T-helper 2 cell (primary cell): ENCODE measurements at places on chromosomes 2 and 18.

GRCh38 chr2:223601932-223602666 lies at the start of gene SCG2:
Gene SCG2 (minus strand): TSS chr2:223602361. CDS start chr2:223599282, 3,079 bp downstream.
- no peak for DNase-seq

- no peak for DNase-seq
Observed at GRCh38 chr2:158034198-158034866, 67.3 kb upstream of the UPP2 start.

DNA sequence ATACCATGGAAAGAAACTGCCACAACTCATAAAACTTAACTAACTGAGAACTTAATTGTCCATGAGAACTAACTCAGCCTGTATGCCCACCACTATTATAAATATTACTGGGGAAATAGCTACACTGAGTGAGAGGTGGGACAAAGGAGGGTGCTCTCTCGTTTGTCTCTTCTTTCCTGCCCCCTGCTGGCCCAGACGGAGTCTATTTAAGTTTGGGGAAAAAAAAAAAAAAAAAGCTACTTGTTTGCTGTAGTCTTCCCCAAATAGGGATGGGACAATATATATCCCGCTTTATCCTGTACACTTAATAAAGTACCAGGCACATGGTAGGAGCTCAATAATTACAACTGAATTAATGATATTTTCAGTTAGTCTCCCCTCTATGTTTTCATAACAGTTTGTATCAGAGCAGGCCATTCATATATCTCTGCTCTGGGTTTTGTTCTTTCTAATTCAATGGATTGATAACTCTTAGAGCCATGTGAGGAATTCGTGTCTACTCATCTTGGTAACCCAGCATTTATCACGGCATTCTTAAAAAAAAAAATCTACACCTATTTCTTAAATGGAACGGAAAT lies 647.6 kb upstream of the PKDCC start:
- DNase-seq = no peak

DNA sequence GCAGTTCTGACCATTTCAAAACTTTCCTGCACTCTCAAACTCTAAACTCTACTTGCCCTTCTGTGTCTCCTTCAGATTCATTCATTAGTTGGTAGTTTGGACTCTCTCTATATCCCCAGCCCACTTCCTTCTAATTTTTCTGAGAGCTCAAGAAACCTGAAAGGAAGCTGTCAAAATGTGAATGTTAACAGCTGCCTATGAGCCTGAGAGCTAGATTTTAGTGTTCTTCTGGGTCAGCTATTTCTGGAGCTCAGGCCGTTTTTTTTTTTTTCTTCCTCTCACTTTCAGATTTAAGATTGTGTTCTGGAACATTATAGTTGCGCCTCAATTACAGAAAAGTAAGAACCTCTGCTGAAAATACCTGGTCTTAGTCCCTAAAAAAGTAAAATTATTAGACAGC lies 73.1 kb downstream of the RTN4 start:
- no peak for DNase-seq

GRCh38 chr2:177708660-177709444 lies 316.3 kb downstream of the AGPS start:
- DNase-seq = no peak

DNA sequence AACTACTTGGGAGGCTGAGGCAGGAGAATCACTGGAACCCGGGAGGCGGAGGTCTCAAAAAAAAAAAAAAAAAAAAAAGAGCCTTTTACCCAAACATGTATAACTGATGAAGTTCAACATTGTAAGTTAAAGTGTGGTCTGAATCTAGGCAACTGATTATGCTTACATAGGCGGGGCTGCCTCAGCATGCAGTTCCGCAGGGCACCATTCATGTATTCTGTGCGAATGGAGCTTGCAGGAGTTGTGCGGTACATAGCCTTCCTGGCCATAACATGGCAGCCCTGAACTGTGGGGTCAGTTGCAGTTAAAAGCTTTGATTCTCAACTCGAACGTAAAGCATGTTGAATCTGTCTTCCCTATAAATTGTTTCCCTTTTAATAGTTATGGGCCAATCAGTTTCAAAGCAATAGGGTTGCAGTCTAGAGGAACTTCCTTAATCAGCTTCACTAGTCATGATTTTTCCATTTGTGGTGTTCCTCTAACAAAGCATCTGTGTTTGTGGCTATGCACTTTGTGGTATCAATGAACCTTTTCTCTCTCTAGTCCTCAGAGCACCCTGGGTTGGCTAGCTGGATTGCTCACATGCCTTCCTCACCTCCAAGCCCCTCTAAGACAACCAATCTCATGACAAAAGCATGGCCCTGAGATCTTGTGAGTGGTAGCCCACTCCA lies 30.6 kb upstream of the CEP68 start:
- DNase-seq = no peak

DNA sequence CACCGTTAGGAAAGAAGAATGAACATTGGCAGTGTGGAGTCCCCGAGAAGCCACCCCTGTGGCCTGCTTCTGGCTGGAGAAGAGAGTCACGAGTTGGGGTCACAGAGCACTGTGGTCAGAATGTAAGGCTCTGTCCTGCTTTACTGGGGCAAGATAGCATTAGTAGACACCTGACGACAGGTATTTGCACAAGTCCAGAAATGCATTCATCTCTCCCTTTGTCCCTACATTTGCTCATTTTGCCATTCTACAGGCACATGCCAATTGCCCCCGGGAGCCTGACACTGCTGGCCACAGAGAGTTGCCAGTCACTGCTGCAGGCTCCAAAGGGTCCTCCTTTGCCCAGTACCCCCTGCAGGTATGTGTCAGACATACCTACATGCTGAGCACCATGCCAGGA lies 133.3 kb downstream of the SMAD2 start:
- no peak for DNase-seq

DNA sequence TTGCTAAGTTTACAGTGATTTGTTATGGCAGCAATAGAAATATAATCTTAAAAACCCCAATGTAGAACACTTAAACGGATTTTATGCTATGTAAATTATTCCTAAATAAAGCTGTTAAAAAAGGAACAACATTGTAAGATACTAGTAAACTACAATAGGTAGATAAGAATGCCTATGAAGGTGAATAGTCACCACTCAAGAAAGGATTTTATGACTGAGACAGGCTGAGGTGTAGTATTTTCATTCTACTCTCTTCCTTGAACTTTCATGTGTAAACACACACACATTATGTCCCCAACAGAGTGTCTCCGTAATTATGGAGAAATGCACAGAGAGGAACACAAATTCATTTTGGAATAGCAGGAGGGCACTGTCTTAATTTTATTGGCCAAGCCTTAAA lies 183.9 kb upstream of the ST6GAL2 start:
- DNase-seq = no peak

DNA sequence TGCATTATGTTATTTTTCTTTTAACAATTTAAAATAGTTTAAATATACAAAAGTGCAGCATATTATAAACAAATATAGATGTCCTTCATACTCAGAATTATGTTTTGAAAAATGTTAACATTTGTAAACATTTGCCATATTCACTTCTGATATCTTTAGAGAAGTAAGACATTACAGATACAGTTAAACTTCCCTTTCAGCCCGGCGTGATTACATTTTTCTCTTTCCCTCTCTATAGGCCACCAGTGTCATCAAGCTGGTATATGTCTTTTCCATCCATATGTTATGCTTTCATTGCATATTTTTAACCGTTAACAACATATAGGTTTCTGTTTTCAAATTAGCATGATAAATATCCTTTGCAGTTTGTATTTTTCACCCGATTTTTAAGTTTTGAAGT lies 27.1 kb downstream of the TTC39C start:
- no peak for DNase-seq

DNA sequence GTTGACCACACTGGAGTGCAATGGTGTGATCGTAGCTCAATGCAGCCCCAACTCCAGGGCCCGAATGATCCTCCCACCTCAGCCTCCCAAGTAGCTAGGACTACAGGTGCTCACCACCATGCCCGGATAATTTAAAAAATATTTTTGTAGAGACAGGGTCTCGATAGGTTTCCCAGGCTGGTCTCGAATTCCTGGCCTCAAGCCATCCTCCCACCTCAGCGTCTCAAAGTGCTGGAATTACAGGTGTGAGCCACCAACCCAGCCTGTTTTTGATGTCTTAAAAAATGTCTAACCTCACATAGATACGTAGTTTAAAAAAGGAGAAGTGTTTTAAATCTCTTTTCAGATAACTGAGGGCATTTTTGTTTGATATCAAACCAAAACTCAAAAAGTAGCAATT lies 37.6 kb downstream of the IMPA2 start:
- DNase-seq = no peak

DNA sequence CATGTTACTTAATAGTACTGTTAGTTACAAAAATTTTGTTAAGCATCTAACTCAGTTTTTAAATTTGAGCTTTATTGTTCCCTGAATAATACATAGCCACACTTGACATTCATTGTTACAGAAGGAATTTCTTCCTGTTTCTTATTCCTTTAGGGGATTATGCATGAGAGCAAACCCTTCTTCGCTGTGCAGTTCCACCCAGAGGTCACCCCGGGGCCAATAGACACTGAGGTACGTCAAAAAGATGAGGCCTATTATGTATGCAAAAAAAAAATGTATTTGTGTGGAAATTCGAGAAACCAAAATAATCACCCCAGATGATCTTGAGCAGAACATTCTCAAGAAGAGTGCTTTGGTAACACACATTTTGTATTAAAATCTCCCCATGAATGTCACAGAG lies 36.3 kb downstream of the CPS1 start:
- DNase-seq = no peak

GRCh38 chr2:166293984-166294383 lies 81.8 kb downstream of the SCN9A start:
- DNase-seq = no peak

DNA sequence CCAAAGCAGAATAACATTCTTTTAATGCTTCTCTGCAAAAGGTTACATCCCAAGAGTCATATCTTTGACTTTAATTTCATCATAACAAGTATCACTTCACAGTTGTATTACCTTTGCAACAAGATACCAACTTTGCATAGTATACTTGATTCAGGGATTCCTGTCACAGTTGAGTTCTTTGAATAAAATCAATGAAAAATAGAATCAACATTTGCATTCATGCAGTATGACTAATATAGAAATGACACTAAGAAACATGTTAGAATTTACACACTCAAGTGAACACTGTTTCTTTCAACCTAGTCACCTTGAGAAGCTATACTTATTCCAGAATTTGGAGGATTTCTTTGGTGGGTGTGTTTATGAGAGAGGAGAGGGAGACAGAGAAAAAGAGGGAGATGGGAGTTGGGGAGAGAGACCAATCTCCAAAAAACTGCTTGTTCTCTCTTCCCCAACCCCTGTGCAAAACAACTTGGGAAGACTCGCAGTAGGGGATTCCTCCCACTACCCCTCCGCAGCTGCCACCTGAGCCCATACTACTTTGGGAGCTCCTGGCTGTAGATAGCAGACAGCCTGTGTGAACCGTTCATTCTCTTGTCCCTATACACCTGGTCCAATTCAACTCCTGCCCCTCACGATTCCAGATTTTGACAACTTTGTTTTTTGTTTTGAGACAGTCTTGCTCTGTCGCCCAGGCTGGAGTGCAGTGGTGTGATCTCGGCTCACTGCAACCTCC lies 57.7 kb downstream of the PELI1 start:
- no peak for DNase-seq

DNA sequence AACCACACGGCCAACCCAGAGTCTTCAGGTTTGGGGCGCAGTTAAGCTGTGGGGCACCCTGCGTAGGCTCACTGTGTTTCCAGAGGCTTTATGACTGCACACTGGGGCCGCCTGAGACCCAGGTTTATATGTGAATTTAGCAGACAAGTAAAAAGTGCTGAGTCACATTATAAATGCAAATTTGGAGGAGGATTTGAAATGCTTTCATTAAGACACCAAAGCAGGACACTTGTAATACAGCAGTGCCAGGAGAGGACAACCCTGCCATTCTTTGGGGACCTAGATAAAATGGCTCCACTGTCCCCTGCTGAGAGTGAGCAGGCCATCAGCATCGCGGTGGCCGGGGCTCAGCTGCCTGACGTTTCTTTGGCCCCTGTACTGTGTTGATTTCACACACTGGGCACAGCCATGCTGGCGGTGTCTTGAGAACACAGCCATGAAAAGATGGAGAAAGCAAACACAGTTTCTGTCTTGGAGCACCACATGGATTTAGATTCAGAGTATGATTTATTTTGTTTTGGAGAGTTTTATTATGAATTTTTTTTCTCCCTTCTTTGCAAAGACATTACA lies 10.2 kb downstream of the ACKR3 start:
- no peak for DNase-seq
